ENCODE measurements at places on chromosomes 11 and 22.

DNA sequence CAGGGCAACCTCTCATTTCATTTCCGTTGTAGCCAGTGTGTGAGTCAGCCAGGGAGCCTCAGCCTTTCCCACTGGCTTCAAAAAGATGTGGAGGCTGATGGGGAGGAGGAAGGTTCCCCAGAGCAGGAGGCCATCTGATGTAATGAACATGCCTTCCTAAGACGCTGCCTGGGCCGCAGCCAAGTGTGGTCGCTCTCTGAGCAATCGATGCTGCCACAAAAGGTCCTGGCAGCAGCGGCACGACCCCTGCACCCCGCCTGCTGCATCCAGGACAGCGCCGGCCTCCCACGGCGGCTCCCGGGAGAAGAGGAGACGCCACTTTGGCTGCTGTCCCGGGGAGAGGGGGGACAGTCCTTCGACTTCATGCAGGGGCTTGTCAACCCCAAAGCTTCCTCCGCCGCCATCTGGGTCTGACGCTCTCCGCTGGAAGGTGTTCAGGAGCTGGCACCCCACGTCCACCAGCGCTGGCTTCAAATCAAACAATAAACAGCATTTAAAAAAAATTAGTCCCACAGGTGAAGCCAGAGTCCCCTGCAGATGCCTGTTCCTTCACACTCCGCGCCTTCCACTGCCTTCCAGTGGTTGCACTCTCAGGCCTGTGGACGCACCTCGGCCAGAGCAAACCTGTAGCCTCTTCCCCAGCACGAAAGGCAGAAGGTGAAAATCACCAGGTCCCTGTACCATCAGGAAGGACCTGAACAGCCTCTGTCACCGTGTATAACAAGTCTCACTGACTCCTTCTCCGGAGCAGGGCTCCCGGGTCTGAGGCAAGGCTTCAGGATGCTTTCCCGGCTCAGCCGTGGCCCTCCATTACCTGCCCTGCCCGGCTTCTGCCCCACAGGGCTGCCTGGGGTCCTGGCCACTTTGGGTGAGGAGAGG is 930.7 kb downstream of the BRD1 start:
- no peak for DNase-seq

GRCh38 chr11:103623933-103624332 is 412.5 kb upstream of the DDI1 start:
- DNase-seq, result no peak

GRCh38 chr11:112016765-112017376 is 8.3 kb upstream of the DLAT start:
- no peak for DNase-seq

DNA sequence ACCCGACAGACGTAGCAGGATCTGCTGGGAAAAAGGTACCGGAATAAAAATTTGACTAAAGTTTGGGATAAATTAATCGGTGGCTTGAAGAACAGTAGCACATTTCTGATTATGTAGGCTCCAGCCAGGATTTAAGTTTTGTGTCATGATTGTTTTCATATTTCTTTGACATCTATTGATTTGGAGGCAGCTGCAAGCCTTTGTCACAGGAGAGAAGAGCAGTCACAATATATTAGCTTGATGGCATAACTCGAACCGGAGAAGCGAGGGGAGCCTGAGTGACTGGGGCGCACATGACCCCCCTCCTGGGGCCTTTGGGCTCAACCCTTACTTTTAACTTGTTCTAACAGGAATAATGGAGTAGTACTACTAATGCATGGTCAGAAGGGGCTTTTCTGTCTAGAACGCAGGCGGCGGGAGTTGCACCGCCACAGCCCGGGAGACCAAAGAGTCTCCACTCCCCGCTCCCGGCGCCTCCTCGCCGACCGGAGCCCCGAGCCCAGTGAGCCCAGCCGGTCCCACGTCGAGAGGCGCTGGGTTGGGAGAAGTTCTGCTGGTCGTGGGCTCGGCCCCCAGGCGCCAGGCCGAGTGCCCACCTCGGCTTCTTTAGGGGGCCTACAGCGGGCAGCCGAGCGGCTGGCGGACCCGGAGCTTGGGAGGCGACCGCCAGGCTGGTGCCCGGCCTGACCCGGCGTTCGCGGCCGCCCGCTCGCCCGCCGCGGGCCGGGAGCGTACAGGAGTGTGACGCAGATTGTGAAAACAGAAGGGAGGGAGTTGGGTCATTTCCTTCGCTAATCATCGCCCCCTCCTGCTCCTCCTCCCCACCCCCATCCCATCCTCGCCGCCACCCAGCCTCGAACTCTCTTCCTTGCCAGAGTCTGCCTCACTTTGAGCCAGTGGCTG is 15.7 kb upstream of the PAX6 start:
- no peak for DNase-seq

Data from hippocampal formation (tissue), 2 donors.